ENCODE measurements at places on chromosomes 4 and X.

DNA sequence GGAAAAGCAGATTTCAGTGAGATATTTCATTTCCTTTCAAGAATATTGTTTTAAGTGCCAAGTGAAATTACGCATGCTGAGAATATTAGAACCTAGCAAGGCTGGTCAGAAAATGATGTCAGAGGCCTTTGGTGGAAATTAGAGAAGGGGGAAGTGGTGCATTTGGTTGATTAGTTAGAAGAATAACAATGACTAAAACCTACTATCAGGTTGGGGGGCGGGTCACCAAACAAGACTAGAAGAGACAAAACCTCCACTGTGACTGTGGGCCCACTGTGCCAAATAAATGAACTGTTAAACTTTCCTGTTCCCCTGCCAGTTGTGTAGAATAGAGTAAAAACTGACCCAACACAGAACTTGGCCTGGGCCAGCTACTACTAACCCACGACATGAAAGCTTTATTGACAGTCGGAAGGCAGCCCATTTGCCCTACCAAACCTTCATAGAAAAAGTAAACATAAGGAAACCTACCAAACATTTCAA lies 2.9 kb downstream of the RAPGEF2 start:
- DNase-seq = no peak

- DNase-seq = no peak
Measured at GRCh38 chrX:45775468-45775867, 574.8 kb upstream of the DIPK2B start.

- DNase-seq = no peak
Measured at GRCh38 chr4:37615059-37615719, 71.0 kb downstream of the RELL1 start.

DNA sequence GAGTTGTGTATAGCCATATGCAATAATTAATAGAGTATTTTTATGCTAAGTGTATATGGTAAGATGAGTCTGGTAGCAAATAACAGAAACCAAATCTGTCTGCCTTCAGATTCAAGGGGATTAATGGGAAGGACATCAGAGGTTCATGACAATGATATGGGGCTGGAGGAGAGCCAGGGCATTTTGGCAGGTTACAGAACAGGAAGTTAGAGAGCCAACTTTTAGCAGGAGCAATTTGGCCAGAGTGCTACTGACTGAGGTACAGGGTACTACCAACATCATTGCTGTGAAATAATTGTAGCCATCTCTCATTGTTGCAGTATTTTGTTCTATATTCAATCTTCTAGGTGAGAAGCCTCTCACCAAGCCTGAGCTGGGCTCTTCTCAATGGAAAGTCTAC lies 210.9 kb upstream of the FAM47A start:
- DNase-seq = no peak

GRCh38 chrX:39983715-39984114 lies 114.0 kb downstream of the BCOR start:
- DNase-seq = peak; percentile 36

GRCh38 chrX:3806630-3807029 lies 93.2 kb upstream of the PRKX start:
- DNase-seq = no peak

GRCh38 chr4:15683143-15683495 lies 1.5 kb downstream of the FAM200B start:
- DNase-seq = no peak

DNA sequence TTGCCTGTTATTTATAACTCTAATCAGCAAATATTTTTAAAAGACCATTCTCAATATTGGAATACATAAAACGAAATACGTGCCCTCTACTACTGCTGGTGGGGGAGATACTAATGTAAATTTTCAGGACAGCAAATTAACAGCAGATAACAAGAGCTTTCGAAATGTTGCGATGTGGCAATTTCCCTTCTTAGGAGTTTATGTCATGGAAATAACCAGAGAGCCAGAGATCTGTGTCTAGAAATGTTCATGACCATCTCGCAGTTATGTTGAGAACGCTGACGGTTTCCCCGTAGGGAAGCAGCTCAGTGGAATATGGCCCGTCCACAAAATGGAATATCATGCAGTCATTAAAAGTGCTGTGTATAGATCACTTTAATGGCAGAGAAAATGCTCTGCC lies 238.4 kb upstream of the PSAPL1 start:
- no peak for DNase-seq

- DNase-seq = no peak
Measured at GRCh38 chr4:13059019-13059418, 425.1 kb downstream of the RAB28 start.

DNA sequence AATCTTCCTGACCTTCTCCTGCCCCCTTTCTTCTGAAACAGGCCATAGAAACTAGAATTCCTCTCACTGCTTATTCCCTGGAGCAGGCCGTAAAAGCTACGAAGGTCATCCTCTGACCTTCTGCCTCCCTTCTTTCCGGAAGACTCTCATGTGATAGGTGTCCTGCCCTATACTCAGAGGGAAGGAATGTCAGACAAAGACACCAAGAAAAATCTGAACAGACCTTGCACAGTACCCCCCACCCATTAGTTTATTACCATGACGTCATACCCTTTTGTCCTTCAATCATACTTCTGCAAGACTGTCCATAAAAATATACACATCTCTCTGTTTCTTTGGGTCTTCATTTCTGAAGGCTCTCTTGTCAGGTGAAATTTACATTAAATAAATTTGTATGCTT lies 1523.9 kb downstream of the RPA4 start:
- no peak for DNase-seq

DNA sequence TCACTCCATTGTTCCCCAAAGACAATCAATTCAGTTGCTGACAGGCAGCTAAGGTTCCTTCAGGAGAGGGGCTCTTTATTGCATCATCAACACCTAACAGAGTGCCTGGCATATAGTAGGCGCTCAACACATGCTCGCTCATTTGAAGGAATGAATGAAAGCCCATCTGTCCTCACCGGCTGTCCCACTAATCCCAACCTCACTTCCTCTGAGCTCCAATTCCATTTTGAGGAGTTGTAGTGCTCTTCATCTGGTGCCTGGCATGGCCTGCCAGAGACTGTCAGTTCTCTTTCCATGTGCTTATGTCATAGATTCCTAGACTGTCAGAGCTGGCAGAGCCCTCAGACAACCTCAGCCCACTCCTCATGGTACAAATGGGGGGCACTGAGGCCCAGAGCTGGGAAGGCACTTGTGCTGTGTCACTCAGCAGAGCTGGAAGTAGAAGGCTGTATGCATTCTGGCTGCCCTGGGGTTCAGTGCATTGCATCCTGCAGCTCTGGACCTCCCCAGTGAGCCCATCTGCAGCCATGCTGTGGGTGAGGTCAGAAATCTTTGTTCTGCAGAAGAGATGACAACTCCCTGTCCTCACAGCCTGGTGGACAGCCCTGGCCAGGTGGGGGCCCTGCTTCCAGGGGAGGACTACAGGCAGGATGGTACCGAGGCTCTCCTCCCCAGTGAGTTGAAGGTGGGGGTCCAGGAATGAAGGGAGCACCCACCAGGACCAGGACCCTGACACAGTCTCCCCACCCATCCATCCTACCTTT lies 134.9 kb upstream of the PJA1 start:
- no peak for DNase-seq

DNA sequence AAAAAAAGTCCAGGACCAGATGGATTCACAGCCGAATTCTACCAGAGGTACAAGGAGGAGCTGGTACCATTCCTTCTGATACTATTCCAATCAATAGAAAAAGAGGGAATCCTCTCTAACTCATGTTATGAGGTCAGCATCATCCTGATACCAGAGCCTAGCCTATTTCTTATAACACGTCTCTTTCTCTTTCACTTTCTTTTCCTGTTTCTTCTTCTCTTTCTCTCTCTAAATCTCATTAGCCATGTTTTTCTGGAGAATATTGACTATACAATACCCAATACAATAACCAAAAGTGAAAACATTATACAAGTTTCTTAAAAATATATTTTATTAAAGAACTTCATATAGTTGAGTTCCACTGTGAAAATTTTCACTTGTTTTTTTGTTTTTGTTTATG lies 1154.9 kb upstream of the PCDH7 start:
- no peak for DNase-seq

GRCh38 chr4:95504501-95504900 lies 44.3 kb downstream of the UNC5C start:
- DNase-seq = no peak

GRCh38 chrX:30714138-30714537 lies 60.9 kb downstream of the GK start:
- no peak for DNase-seq

All from DMS153 (cell line).